ENCODE measurements at places on chromosomes 7 and 10.

DNA sequence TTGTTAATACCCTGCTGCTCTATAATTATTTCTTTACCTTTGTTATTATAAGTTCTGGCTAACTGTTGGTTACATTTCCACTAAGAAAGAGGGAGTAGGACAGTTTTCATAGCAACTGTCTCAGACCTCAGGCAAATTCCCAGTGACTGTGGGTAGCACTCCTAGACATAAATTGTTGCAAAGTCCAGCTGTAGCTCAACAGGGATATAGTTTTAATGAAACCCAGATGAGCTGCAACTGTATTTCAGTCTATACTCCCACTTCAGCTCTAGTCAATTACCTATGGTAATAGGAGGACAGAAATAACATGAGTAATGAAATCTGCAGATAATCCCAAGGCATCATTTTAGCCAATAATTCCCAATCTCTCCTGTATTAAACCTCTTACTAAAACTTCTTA lies 103.0 kb upstream of the SEMA3A start:
- no peak for DNase-seq

DNA sequence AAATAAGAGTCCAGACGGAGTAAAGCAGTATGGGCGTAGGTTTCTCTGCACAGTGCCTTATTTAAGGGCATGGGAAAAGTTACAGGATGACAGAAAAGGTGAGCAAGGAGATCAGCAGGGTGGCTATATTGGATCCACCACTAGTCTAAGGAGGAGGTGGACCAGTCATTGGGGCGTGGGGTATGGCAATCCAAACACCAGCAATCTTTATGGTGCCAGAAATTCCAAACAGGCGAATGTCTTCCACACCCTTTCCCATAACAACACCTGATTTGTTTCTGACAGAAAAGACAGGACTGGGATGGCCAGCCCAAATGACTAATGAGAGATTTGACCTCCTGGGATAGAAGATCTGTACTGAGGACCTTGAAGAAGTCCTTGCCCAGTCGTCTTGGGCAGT lies 181.8 kb upstream of the MBL2 start:
- DNase-seq: no peak

GRCh38 chr10:124943301-124944092 lies 1.6 kb downstream of the ZRANB1 start:
- no peak for DNase-seq

GRCh38 chr7:6023974-6024435 lies 7.2 kb upstream of the ANKRD61 start:
- no peak for DNase-seq

GRCh38 chr10:68032113-68032512 lies 43.0 kb downstream of the HERC4 start:
- no peak for DNase-seq

GRCh38 chr10:114604357-114605130 lies 53.5 kb downstream of the ABLIM1 start:
- DNase-seq: no peak

DNA sequence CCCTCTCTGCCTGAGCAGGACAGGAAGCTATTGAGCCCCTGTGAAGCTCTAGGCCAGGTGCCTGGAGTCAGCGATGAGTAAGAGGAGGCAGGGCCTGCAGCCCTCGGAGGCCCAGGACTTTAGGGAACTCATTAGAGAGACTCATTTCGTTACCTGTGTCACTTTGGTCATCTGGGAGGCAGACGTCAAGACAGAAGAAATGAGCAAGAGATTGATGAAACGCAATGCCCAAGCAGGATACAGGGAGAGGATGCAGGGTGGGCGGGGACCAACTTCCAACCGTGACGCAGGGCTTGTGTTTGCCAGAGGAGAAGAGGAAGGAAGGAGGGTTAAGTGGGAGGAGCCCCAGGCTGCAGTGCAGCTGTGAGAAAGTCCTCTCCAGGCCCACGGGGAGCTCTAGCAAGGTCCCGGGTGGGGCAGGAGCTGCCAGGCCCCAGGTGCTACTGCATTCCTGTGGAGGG lies 26.4 kb upstream of the GNA12 start:
- DNase-seq: no peak

- DNase-seq: no peak
Observed at GRCh38 chr10:103350175-103350516, 794 bp downstream of the PCGF6 start.

DNA sequence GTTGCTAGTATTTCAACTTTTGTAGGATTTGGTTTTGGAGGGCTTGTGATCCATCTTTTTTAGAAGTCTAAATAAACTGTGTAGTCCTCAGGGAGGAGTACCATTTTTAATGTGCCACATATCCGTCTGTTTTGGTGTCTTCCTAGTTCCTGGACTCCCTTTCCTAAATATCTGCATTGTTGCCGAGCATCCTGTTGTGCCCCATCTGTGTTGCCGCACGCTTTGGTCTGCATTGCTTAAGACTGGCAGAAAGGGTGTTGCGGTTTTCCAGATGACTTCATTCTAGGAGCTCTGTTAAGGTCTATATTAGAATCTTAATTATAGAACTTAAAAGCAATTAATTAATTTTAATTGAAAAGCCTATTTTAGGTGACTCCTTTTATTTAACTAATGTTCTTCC lies 49.4 kb downstream of the RBM33 start:
- no peak for DNase-seq

All from posterior cingulate gyrus (tissue), 11 donors.